ENCODE measurements at places on chromosomes 12 and 14. TPM values are rescaled to one million over a fixed set of nuclear protein-coding genes. Genes with fewer than 3 reads are reported as not detected.

The RITA1 gene
- 35.0 TPM for total RNA-seq

The SUPT16H gene
- 40.2 TPM for total RNA-seq

The DCN gene
- total RNA-seq = 110 TPM

The CCDC175 gene
- not detected for total RNA-seq

The KRT74 gene
- total RNA-seq = not detected

The ZNF219 gene
- 26.1 TPM for total RNA-seq

The CFAP54 gene
- 0.38 TPM for total RNA-seq

The GPR137C gene
- total RNA-seq = 1.6 TPM

The POU6F1 gene
- 8.5 TPM for total RNA-seq

The IL26 gene
- not detected for total RNA-seq

The HOXC6 gene
- 3.9 TPM for total RNA-seq

The TAS2R19 gene
- total RNA-seq = 2.7 TPM

The SOX5 gene
- total RNA-seq = 1.8 TPM

The SETD1B gene
- total RNA-seq = 6.8 TPM

The SSPN gene
- total RNA-seq = 2.3 TPM
